Lower leg skin (tissue), 4 donors: ENCODE measurements at places on chromosomes 6 and 20.

DNA sequence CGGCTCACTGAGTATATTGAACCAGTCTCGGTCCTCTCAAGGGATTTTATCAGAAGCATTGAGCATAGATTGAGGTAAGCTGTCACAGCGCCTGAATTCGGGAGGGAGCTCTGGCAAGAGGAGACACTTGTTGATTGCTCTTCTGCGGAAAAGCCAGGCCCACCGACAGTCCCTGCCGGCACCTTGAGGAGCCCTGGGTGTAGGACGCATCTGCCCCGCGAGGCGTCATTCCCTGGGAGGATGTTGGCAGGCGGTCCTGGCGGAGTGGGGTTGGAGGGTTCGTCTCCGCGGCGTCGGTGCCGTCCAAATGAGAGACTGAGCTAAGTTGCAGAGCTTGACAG, 843 bp downstream of the FBXO9 start:
- peak; percentile 31 for DNase-seq

- no peak for DNase-seq
Measured at GRCh38 chr6:157092736-157093135, 230.6 kb downstream of the TMEM242 start.

- no peak for DNase-seq
Measured at GRCh38 chr6:127950566-127951145, 49.8 kb upstream of the THEMIS start.

DNA sequence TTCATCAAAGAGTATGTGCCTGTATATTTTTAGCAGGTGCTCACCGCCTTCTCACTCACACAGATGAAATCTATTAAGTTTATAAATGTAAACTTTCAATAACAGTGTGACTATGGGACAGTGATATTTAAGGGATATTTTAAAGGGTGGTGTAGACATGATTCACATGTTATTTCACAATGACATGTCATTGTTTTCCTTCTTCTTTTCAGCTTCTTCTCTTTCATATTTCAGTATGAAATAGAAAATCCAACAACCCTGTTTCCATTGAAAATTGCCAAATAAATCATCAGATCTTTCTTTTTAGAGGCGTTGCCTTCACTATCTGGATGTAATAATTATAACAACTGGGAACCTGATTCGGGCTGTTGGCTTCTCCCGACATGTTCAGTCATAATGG, 54.8 kb downstream of the PFDN4 start:
- no peak for DNase-seq

DNA sequence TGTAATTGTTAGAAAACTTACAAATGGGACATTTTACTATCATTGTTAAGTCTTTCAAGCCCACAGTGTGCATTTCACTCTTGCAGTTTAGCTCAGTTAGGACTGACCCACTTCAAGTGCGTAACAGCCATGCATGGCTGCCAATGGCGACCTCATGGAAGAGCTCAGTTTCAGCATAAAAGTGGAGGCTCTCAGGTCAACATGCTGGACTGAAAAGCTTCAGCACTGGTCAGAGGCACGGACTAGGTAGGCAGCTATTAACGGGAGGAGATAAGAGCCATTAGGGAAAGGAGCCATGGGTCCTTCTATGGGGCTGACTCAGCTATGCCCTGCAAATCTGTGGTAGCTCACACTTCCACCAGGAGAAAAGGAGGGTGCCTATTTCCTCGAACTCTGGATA, 101.8 kb downstream of the TTLL2 start:
- no peak for DNase-seq

DNA sequence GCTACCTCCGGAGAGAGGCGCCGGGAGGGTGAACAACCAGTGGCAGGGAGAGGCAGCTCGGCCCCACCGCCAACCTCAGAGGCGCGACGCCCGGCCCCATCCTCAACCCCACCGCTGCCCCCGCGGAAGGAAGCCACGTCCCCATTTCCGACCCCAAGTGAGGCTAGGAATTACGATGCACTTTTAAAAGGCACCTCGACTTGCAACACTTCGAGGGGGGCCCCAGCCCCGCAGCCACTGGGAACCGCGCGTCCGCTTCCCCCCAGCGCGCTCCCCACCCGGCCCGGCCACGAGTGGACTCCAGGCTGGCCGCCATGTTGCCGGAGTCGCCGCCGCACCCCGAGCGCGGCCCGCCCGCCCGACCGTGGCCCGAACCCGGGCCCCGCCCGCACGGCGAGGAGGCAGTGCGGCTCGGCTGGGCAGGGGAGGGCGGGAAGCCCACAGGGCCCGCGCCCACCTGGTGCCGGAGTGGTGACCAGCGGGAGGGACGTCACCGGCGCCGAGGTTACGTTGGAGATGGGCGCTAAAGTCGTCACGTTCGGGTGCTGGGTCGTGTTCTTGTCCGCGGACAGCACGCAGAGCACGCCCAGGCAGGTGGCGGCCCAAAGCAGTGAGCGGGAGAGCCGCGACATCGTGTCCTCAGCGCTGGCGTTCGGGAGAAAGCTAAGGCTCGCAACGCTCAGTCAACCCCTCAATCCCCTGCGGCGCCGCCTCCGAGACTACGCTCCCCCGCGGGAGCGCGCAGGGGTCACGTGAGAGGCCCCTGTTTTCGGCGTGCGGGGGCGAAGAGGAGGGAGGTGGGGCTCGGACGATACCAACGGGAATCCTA, at the start of gene CD164:
TSS of gene CD164 (minus strand) at position 721 of the 829 bp plus-strand sequence. CDS start at position 632, 89 bp downstream.
- peak; percentile 91 for DNase-seq

DNA sequence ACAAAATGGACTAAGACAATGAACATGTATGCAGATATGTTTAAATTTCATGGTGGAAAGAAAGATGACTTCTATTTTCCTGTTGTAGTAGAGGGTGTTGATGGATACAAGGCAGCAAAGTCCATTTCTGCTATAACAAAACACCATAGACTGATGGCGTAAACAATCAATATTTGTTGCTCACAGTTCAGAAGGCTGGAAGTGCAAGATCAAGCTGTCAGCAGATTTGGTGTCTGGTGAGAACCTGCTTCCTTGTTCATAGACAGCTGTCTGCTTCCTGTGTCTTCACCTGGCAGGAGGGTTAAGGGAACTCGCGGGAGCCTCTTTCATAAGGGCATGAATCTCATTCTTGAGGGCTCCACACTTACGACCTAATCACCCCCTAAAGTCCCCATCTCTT, 83.0 kb upstream of the ELOVL5 start:
- no peak for DNase-seq

DNA sequence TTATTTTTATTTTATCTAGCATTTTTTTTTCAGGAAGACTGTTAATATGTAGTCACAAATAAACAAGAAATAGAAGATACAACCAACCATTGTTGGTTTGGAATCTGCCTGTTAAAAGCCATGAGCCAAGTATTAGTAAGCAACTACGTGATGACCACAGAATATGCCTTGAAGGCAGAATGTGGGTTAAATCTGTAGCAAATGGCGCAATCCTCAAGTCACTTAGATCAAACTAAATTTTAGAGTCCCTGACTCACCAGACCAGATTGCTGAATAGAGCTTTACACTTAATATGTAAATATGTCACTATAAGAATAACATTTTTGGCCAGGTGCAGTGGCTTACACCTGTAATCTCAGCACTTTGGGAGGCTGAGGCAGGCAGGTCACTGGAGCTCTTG, 800.1 kb upstream of the CITED2 start:
- DNase-seq: no peak

- no peak for DNase-seq
Measured at GRCh38 chr6:6593867-6594468, 5.4 kb downstream of the LY86 start.

DNA sequence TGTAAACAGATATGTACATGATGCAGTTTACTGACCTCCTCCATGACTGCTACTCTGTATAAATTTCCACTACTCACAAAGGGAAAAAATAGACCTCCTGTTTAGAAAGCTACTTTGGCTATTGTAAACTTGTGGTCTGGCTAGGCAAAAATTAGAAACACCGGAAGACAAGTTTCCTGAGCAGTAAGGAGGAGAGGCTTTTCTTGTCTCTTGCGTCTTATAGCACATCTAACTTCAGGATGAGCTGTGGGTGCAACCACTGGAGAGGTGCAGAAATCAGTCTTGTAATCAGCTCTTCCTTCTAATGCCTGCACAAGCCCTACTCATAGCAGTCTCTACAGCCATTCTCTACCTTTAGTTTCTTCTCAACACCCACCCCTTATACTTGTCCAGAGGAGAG, 296.5 kb upstream of the SLC35B3 start:
- no peak for DNase-seq

- DNase-seq: no peak
Measured at GRCh38 chr20:61434341-61434781, 182.3 kb downstream of the CDH4 start.

DNA sequence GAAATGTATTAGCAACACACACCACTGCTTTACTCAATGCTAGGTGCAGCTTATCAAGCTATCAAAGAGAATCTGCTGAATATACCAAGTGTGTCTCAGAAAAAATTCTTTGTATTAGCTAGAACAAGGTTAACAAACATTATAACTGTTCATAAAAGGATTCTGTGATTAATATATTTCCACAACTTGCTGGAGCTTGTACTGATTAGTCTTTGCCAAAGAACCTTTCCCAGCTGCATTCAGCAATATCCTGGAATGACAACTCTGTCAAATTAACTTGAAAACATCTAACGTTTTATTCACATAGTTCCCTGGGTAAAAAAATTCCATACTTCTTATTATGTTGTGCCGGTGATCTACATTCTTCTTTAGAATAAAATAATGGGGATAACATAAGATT, 252.7 kb downstream of the FOXC1 start:
- no peak for DNase-seq

GRCh38 chr6:16713597-16713996, 47.7 kb downstream of the ATXN1 start:
- no peak for DNase-seq

DNA sequence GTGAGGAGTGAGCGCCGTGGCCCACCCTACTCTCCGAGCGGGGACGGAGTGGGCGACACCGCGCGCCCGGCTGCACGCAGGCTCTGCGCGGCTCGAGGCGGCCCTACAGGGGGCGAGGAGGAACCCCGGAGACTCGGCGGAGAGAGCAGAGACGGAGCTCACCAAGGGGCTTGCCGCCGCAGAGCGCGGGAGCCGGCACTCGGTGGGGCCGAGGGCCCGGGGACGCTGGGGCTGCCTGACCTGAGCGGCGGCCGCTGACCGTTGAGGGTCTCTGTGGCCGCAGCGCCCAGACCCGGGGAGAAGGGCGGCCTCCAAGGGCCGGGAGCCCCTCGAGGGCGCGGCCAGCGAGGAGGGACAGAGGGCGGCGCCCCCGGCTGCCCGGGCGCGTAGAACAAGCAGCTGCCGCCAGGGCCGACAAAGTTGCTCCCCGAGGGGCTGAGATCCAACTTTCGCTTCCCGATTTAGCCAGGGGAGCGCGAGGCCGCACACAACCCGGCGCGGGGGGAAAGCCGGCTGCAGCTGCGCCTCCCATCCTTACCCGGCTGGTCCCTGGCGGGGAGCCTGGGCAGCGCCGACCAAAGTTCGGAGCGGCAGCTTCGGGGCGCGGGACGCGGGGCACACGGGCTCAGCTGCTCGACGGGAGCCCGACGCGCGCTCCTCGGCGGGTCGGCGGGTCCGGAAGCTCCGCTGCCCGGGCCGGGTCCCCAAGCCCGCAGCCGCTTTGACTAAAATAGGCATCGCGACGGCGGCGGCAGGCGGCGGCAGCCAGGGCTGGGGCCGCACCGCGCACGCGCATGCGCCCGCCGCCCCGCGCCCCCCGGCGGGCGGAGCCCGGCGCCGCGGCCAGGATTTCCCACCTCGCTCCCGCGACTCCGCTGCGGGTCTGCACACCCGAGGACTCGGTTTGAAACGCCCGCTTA, 43.1 kb downstream of the POPDC3 start:
- DNase-seq: peak; percentile 87

DNA sequence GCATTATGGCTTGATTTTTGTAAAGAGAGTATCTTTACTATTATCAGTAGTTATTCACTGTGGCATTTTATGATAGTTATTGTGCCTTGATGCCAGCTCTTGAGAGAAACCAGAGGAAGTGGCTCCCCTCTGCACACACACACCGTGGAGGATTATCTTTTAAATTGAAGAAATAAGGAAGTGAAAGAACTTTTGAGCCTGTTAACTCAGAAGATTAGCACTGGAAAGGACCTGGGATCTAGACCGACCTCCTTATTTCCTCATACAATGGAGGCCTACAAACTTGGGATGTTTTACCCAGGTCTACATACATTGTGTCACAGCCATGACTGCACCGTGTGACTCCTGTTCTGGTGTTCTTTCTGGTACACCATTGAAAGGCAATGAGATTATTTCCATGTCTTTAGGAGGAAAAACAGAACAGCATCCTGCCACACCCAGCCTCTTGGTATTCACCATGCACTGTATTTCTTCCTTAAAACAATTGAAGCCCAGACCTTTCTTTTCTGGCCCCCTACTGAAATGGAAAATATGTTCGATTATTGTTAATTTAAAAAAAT, 40.6 kb downstream of the HECA start:
- no peak for DNase-seq

- DNase-seq: no peak
Measured at GRCh38 chr20:13468166-13468565, 170.6 kb downstream of the TASP1 start.

GRCh38 chr20:50858525-50858924, 63.7 kb downstream of the BCAS4 start:
- DNase-seq: no peak

DNA sequence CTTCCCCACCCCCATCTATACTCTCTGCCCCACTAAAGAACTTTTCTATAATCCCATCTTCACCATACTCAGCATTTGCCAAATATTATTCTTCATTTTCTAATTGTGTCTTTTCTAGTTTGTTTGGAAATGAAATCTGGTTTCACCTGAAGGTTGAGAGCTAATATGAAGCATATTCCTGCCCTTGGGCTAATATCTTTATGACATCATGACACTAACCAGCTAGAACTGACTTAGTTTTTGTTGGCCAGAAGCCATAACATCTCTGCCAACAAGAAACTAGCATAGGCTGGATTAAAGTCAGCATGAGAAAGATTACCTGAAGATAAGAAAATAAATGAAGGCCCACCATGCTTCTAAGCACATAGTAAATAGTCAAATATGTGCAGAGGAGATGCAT, 16.7 kb downstream of the UNC5CL start:
- DNase-seq: no peak

DNA sequence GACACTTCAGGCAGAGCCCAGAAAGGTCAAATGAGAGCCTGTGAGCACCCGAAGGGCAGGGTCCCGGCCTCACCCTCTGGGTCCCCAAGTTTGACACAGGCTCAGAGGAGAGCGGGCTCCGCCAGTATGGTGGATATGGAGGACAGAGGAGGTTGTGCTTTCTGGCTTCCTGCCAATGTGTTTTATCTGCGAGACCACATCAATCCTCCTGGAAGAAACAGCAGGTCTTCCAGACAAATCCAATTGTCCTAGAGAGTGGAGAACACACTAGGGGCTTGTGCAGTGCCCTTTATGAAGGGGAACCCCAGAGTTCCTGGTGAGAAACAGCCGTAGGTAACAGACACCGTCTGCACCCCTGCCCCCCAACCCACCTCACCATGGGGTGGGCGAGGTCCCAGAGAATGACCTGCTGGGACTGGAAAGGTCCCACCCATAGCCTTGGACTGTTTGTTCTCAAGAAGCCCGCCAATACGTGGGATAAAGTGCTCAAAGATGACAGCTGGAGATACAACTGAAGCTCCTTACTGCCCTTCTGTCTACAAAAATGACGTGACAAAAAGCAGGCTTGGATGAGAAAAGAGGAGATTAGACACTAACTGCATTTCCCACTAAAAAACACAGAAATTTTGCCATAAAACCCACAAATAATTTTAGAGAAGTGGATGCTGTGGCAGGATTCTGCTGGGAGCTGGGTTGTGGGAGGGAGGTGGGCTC, 23.9 kb upstream of the SSTR4 start:
- DNase-seq: no peak

- DNase-seq: no peak
Measured at GRCh38 chr6:55182016-55182650, 7.8 kb downstream of the HCRTR2 start.

- no peak for DNase-seq
Measured at GRCh38 chr20:63319164-63320040, 26.4 kb downstream of the COL20A1 start.

- DNase-seq: no peak
Measured at GRCh38 chr20:62425281-62426058, 1.9 kb downstream of the RBBP8NL start.
